ENCODE measurements at places on chromosomes 4 and X.

GRCh38 chrX:120302434-120302833, 8.8 kb downstream of the TMEM255A start:
- peak; percentile 75 for DNase-seq

- DNase-seq, result no peak
Measured at GRCh38 chr4:128155231-128155855, 94.2 kb downstream of the LARP1B start.

DNA sequence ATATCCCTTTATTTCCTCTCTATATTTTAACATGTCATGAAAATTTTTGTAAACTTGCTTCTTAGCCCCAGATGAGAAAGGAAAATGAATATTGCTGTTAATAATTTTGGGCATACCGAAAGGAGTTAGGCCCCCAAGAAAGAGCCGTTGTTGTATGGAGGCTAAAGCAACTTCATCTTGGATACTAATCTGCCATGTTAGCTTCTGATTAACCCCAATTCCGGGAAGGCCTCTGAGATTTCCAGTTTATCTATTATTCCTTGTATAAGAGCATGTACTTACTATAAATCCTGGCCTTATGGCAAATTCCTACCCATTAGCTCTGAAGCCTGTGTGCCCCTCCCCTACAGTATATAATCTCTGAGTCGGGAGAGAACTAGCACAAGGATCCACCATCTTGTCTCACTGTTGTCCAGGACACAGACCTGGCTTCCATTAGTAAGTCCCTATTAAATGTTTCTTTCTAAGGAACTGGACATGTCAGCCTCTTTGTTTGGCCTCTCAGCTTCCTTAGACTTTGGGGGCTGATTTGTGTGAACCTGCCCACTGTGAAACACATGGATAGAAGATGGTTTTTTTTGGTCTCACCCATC, 20.9 kb upstream of the PLA2G12A start:
- DNase-seq, result no peak

DNA sequence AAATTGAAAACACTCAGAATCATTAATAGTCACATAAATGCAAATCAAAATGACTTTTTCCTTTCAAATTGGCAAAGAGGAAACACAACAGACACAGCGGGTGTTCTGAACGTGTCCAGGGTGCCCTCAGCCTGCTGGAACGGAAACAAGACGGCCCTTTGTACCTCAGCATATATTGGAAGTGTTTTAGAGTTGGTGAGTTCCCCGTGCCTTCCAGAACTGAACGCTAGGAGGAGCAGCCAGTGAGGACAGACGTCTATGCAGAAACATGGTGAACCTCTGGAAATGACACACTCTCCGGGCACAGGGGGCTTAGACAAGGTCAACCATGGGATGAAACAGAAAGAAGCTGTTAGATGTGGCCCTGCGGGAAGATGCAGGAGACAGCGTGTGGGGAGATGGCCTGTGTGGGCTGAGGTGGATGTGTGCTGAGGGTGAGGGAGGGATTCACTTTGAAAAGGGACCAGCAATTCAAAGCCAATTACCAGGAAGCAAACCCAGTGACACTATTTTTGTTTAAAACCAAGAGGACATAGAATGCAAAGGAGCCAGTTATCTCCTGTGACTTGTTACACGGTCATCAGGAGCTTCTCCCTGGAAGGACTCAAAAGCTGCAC, 40.4 kb downstream of the RNF212 start:
- peak; percentile 77 for DNase-seq

DNA sequence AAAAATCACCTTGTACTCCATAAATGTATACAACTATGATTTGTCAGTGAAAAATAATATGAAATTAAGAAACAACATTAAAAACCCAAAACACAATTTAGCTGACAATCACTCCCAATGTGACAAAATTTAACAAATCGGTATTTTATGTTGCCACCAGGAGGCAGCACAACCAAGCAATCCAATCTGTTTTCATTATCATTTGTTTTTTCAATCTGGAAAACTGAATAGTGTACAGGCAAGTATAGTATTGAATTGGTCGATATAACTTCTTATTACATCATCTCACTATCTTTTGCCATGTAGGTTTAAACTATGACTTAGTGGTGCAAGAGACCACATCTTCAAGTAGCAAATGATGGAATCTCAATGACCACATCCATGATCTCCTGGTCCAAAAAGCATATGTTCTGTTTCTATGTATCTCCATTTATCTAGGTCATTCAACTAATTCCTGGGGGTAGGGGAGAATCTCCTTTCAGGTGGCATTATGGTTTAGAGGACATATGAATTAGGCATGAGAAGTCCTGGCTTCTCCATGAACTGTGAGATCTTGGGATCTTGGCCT, 112.9 kb upstream of the AGA start:
- DNase-seq, result no peak

GRCh38 chr4:72119946-72120345, 88.1 kb downstream of the NPFFR2 start:
- DNase-seq, result peak; percentile 77

GRCh38 chr4:26252349-26253025, 68.3 kb upstream of the RBPJ start:
- DNase-seq, result peak; percentile 63

DNA sequence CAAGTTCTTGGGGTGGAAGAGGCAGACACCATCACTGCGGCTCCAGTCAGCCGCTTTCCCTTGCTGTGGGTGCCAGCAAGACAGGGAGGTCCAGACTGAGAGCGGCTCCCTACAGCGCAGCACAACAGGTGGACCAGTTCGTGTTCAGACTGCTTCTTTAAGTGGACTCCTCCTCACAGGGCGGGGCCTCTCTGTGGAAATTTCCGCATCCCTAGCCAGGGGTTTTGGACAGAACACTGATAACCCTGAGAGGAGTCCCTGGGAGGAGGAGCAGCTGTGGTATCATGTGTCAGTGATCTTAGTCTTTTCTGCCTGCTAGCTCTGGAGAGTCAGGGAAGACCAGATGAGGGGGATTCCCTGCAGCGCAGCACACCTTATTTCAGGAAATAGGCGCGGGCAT, 48.5 kb downstream of the MAGEC2 start:
- DNase-seq, result peak; percentile 71

DNA sequence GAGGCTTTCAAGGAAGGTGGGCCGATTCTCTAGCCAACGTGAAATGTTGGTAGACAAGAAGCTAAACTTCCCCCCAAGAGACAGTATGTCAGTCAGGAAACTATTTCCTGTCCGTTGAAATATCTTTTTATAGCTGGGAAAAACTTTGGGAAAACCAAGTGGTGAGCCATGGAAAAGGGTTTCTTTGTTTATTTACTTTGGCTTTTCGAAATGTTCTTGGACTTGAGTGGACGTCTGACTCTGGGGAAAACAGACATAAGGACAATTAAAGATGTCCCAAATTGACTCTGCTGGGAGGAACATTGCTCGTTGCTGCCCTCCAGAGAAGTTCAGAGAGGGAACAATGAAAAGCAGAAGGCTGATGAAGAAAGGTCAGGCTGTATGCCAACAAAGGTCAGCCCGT, 295.4 kb downstream of the RAPGEF2 start:
- no peak for DNase-seq

DNA sequence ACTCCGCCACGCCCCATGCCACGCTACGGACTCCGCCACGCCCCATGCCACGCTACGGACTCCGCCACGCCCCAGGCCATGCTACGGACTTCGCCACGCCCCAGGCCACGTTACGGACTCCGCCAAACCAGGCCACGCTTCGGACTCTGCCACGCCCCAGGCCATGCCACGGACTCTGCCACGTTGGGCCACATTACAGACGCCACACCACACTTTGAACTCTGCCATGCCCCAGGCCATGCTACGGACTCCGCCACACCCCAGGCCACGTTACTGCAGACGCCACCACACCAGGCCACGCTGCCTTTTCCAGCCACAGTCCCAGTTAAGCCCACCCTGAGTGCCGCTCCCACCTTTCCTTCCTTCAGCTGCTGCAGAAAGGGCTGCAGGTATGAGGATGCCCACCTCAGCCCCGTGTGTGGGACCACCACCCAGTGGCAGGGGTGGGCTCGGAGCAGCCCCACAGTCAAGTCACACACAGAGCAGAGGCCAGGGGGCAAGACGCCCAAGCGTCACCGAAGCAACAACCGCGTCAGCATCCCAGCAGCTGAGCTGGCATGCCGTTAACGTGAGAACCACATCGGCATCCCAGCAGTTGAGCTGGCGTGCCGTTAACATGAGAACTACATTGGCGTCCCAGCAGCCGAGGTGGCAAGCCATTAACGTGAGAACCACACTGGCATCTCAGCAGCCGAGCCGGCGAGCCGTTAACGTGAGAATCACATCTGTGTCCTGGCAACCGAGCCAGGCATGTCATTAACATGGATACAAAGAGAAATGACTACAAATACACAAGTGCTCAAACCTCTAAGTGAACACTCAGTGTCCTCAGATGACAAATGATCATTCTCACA, 26.4 kb downstream of the GAK start:
- no peak for DNase-seq

GRCh38 chrX:124860736-124861135, 458.9 kb upstream of the TEX13C start:
- DNase-seq, result no peak

DNA sequence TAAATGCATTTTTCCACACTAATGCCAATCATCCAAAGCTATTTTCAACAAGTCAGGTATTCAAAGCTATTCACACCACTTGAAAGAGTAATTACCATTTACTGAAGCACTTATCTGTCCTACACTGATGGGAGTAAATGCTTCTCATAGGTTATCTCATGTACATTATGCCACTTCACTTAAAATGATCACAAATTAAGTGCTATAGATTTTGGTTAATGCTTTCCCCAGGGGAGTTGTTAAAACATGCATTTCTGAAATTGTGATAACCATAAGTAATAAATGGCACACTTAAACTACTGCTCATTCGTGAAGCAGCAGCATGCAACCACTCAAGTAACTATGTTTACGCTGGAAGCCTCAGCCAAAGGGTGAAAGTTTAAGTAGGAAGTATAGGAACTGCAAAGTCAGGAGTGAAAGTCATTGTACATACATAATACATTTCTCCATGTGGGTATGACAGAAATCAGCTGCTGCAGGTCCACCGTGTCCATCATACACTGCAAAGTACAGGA, 6.6 kb downstream of the PPM1K start:
- DNase-seq, result no peak

DNA sequence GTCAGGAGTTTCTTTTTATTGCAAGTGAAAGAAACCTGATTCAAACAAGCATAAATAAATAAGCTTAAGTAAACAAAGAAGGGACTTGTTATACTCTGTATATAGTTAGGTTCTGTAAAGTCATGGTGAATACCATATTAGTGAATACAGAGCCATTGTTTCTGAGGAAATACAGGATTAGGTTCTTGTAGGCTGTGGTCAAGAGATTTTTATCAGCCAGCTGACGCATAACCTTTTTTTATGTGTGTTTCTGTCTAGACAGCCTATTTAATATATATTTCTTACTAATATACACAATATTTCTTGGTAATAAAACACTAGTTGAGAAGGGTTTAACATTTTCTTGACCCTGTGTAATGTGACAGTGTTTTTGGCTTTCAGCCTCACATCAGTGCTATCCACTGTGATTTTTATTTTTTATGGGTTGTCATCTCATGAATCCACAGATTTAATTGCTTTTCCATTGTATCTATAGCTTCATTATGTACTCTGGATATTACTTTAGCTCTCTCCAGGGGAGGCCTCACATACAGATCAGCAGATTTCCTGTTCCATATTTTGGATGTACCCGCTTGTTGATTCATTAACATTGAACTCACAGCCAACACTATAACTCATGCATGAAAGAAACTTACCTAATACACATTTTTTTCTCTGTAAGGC, 8.0 kb downstream of the HERC3 start:
- no peak for DNase-seq

- no peak for DNase-seq
Measured at GRCh38 chrX:110284159-110284558, 33.7 kb downstream of the AMMECR1 start.

GRCh38 chr4:117965622-117966021, 68.7 kb upstream of the NDST3 start:
- no peak for DNase-seq

GRCh38 chr4:135120195-135120594, 918.6 kb upstream of the PABPC4L start:
- DNase-seq, result no peak

DNA sequence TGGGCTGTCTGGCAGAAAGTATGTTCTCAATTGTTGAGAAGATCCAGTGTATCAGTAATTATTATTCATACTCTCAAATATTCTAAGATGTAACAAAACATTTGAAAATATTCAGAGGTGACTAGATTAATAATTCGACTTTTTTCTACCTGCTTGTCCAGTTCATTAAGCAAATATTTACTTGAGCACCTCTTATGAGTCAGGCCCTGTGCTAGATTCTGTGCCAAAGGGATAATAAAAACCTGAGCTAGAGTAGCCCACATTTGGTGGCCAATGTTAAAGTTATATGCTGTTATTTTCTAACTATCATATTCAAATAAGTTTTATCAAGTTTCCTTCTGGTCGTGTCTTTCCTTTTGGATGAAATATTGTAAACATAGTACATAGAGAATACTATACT, 58.5 kb downstream of the ARHGAP10 start:
- DNase-seq, result no peak

GRCh38 chr4:85784348-85784747, 309.4 kb downstream of the ARHGAP24 start:
- no peak for DNase-seq

GRCh38 chrX:17718649-17719165, 18.6 kb upstream of the SCML1 start:
- no peak for DNase-seq

GRCh38 chr4:112664611-112665010, 27.7 kb downstream of the LARP7 start:
- DNase-seq, result no peak

GRCh38 chr4:68319040-68319439, 30.9 kb downstream of the YTHDC1 start:
- no peak for DNase-seq

DNA sequence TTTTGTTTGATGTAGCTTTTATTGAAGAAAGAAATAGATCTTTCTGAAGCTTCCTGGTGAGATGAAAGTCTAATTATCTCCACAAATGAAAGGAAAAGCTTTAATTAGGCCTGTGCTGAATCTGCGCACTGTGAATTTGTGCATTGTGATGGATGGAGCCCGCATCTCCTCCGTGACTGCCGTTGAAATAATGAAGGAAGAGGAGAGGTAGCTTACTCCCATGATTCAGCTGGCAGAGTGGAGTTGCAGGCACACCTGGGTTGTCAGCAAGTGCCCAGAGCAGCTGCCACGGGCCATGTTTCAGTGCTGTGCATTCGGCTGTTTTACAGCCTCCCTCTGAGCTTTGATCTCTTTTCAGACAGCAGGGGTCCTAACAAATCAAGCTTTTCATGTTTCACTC, 735.3 kb upstream of the TENM3 start:
- no peak for DNase-seq

DNA sequence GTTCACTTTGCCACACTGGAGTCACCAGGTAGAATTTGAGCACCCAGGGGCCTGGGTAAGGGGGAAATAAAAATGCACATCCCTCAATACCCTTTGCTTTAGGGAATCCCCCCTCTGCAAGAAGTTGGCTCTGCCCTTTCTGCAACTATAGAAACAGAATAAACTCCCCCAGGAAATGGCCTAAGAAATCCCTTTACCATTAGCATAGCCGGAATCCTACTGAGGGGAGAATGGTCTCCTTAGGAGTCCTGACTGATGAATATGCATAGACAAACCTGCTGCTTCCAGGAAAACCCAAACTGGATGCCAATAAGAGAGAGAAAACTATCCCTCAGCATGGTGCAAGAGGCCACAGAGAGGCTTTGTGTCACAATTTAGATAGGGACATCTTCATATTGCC, 11.0 kb downstream of the EFHC2 start:
- DNase-seq, result no peak

Data from islet precursor cell (in vitro differentiated cells).